ENCODE measurements at places on chromosomes 2 and 18.

- DNase-seq: no peak
Measured at GRCh38 chr2:175861958-175862357, 140.1 kb downstream of the LNPK start.

DNA sequence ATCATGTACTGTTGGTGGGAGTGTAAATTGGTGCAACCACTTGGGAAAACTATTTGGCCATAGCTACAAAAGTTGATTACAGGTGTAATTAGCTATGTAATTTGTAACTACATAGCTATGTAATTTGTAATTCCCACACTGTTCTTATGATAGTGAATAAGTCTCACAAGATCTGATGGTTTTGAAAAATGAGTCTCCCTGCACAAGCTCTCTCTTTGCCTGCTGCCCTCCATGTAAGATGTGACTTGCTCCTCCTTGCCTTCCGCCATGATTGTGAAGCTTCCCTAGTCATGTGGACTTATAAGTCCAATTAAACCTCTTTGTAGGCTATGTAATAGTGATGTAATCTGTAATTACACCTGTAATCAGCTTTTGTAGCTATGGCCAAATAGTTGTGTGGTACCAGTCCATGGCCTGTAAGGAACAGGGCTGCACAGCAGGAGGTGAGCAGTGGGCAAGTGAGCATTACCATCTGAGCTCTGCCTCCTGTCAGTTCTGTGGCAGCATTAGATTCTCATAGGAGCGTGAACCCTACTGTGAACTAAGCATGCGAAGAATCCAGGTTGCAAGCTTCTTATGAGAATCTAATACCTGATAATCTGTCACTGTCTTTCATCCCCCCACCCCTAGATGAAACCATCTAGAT, 133.7 kb upstream of the COPS8 start:
- no peak for DNase-seq

GRCh38 chr18:8513249-8513648, 96.0 kb upstream of the RAB12 start:
- no peak for DNase-seq

GRCh38 chr2:101551336-101551888, 76.5 kb upstream of the RFX8 start:
- no peak for DNase-seq

- no peak for DNase-seq
Measured at GRCh38 chr2:74762789-74763188, 71.1 kb upstream of the HK2 start.

DNA sequence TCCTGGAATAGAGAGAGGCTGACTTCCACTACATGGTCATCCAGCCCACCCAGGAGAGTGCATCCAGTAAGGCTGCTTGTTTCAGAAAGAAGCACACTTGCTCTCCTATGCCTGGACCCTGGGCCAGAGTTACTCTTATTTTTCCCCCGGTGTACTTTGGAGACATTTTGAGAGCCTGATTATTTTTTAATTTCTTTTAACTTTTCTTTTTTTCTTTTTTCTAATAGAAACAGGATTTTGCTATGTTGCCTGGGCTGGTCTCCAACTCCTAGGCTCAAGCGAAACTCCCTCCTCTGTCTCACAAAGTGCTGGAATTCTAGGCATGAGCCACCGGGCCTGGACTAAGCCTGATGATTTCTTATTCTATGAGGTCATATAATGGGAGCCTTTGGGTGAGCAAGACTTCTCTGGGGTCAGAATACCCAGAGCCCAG, 62.2 kb downstream of the RPL37A start:
- DNase-seq: no peak

DNA sequence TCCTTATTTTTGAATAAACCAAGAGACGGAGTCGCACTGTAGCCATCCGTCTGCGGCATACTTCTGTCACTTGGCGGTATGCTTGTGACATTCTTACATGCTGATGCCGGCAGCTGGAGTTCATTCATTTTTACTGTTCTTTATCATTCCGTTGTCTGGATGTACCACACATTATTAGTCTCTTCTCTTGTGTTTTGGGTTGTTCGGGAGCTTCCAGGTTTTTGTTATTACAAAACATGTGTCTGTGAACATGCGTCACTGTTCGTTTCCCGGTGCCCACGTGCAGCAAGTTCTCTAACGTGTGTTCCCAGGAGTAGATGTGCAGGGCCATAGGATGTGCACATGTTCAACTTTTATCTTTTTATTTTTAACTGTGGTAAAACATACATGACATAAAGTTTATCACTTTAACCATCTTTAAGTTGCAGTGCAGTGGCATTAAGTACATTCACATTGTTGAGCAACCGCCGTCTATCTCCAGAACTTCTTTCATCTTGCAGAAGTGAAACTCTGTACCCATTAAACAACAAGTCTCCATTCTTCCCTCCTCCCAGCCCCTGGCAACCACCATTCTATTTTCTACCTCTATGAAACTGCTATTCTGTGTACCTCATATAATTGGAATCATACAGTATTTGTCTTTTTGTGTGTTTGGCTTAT, 40.1 kb downstream of the MTCL1 start:
- DNase-seq: no peak

- no peak for DNase-seq
Measured at GRCh38 chr2:172549131-172549530, 6.8 kb upstream of the PDK1 start.

- DNase-seq: no peak
Measured at GRCh38 chr2:5725794-5726463, 33.7 kb downstream of the SOX11 start.

DNA sequence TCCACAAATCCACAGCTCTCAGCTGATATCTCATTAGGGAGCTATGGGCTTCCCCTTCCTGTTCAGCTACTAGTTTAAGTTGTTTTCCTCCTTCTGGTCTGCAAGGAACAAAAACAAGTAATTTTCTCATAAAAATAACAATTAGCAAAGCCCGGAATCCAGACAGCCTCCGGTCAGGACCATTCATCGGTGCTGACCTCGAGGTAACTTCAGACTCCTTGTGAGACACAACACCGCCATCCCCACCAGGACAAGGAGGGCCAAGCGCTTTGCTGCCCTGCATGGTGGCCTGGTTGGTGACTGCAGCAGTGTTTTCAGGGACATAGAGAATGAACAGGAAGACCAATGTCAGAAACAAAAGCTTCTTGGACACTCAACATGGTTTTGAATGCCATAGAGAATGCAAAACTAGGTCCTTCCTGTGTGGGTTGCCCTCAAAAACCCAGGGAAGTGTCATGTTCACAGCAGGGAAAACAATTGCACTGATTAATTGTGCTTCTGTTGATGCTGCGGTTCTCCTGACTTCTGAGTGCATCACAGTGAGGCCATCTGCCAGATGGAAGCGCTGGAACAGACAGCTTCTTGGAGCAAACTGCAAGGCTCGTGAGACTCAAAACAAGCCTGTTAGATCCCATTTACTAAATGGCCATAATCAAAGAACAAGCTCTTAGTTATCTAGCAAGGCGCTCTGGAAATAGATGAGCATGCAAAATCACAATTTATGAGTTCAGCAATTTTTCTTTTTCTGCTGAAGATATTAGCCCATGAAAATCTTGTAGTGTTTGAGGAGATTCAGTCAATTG, 77.1 kb downstream of the HS1BP3 start:
- DNase-seq: peak; percentile 62

GRCh38 chr2:127530245-127531140, 4.2 kb upstream of the IWS1 start:
- no peak for DNase-seq

DNA sequence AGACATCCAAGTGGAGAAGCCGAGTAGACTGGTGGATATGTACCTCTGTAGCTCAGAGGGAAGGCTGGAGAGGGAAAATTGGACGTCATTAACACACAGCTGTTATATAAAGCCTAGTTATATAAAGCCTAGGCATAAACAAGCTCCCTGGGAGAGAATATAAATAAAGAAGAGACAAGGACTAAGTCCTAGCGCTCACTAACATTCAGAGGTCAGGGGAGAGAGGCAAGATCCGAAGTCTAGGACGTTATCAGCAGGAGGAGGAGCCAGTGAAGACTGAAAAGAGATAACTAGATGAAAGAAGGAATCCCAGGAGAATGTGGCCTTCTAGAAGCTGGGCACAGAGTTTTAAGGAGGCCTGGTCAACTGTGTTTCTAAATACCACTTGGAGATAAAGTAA, 55.3 kb downstream of the NOL10 start:
- no peak for DNase-seq

GRCh38 chr18:78242806-78243205, 736.8 kb upstream of the SALL3 start:
- DNase-seq: no peak

DNA sequence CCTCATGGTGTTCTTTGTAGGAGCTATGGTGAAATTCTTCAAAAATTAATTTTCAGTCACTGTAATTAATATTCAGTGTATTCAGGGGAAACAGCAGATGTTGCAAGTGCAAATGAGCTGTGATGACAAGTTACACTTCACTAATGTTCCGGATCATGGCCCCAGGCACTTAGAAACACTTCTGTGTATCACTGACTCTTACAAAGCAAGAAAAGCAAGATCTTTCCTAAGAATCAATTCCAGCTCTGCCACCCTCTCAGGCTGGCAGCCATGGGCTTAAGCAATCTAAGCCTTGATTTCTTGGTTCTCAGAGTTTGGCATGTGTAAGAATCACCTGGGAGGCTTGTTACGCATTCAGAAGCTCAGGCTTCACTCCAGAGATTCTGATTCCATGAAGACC, 78.0 kb downstream of the MARCHF4 start:
- DNase-seq: no peak

DNA sequence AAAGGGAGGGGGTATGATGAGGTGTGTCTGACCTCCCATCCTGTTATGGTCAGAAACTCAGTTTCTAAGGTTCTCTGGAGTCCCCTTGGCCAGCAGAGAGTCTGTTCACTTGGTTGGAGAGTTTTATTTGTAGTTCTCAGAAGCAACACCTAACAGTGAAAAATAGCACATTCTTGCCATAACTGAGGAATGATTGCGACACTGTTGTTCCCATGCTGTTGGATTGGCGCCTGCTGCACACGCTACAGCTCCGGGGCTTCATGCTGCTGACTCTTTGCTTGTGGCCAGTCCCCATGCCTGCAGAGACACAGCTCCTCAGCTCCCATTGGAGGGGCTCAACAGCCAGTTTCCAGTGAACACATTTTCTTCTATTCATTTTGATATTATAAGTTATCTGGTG, 42.1 kb downstream of the TPGS2 start:
- DNase-seq: no peak

GRCh38 chr2:211014376-211014775, 458.0 kb downstream of the CPS1 start:
- no peak for DNase-seq

DNA sequence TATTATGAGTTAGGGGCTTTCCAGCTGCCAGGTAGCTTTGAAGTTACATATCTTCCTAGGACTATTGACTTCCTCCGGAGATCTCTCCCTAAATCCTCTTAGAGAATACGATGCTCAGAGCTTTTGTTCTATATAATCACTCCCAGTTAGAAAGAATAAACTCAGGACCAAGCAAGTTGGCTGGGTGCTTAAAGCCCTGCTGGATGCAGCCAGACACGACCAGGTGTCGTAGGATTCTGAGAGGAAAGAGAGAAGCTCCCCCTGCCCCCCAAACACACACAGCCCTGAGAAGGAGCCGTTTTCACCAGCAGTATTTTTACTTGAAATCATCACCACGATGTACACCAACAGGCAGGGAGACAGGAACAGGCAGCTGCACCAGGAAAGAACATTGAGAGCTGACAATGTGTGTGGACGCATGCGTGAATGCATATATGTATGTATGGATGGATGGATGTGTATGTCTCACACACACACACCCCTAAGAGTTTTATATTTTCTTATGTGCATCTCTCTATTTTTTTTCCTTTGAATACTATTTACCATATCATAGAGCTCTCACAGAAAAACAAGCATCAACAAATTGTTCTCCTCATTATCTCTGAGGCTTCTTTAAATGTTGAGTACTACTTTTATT, 382.6 kb downstream of the EPHA4 start:
- DNase-seq: no peak
